ENCODE measurements at places on chromosomes 7 and 10.

DNA sequence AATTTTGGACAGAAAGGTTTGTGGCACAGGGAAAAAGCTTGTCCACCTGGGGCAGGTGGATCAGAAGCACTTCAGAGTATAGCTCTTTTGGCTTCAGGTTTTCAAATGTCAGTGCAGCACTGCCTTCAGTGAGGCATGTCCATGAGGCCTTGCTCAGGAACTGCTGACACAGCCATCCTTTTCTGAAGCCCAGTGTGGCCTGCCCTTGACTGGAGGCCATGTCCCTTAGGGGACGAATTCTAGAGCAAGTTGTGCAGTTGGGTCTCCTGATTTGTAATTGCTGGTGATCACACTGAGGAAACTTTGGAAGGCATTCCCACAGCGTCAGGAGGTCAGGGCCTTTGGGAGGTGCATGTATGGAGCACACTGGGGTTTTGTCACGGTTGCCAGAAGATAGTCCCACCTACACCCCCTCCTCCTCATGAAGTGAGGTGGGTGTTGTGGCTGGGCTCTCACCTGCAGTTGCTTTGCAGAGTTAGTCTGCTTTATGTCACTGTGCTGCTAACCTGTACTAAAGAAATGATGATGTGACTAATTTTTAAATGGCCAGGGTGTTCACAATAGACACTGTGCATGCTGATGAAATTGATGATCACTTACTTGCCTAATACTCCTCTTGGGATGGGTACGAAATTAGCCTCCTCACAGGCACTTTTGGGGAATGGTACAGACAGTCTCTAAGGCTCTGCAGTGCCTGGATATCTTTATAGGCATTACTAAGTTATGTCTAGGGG is 41.7 kb downstream of the OGDH start:
- no peak for DNase-seq

DNA sequence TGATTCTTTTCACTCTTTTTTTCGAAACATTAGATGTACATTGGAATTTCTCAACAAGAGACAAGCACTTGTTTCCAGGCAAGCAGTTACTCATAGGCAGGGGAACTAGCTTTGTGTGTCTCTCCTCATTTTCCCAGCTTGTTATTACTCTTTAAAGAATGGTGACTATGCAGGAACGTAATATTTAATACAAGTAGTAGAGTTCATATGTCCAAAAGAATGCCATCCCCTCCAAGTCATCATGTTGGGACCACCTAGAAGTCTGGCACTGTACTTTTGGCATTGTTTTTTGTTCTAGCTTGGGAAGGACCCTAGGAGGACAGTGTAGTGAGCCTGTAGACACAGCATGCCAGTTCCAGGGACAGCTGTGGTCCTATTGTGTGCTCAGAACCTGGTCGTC is 650.7 kb downstream of the INHBA start:
- no peak for DNase-seq

GRCh38 chr10:100826661-100826982 is 81.2 kb downstream of the PAX2 start:
- DNase-seq: no peak

DNA sequence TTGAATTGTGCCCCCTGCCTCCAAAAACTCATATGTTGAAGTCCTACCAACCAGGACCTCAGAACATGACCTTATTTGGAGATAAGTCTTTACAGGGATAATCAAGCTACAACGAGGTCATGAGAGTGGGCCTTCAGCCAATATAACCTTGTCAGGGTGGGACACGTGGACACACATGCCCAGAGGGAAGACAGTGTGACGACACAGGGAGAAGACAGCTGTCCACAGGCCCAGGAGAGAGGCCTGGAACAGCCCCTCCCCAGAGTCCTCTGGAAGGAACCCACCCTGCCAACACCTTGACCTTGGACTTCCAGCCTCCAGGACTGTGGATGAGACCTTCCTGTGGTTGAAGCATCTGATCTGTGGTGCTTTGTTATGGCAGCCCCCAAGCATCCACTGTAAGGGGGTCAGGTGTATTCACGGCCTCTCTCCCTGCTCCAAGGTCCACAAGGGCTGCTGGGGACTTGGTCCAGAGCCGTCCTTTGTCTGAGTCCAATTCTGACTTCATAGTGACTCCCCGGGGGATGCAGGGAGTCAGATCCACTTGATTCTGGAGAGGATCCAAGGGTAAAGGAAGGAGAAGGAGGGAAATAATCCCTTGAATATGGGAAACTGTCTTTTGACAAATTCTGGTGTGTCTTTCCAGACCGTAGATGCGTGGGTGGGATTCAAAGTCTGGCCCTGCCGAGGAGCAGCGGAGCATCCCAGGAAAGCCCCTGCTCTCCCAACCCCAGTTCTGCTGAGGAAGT is 7.0 kb downstream of the CALML3 start:
- no peak for DNase-seq

DNA sequence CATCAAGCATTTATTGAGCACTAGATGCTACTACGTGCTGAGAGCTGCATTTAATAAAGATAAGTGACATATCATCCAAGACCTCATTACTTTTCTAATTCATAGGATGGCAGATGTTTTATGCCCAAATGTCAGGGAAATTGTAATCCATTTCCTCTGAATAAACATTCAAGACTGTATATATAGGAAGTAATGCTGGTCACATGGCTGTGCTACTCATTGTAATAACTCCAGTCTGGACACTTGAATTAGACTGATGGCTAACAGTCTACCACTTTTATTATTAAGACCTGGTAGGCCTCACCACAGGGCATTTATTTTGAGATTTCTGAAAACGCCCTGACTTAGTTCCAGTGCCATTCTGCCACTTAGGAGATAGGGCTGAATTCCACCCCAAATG is 36.6 kb downstream of the PIK3AP1 start:
- DNase-seq: no peak

DNA sequence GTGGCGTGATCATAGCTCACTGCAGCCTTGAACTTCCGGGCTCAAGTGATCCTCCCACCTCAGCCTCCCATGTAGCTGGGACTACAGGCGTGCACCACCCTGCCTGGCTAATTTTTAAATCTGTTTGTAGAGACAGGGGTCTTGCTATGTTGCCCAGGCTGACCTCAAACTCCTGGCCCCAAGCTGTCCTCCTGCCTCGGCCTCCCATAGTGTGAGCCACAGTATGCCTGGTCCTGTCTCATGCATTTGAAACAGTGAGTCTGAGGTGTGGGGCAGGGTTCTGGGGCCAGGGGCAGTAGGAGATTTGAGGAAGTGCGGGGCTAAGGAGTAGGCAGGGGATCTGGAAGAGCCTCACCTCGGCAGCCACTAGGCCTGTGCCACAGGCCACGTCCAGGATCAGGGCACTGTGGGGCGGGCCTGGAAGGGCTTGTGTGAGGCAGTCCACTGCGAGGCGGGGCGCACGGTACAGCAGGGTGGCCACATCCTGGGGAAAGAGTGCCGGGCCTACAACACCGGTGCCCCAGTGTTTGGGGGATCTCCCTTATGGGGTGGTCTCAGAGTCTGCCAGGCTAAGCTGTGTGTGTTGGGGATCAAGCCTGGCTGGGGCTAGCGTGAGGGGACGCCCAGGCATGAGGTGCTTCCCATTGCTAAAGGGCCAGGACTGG is 1.5 kb downstream of the METTL27 start:
- DNase-seq: no peak

DNA sequence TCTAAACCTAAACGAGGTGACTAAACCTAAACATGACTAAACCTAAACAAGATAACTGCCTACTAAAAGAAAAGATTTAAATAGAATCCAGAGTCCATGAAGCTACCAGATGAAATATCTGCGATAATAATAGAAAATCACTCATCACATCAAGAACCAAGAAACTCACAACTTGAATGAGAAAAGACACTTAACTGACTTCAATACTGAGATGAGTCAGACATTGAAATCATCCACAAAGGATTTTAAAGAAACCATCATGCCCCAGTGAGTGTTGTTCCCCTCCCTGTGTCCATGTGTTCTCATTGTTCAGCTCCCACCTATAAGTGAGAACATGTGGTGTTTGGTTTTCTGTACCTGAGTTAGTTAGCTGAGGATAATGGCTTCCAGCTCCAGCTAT is 416.0 kb downstream of the CALN1 start:
- DNase-seq: no peak

- no peak for DNase-seq
Observed at GRCh38 chr7:30206491-30206890, 71.7 kb downstream of the MTURN start.

DNA sequence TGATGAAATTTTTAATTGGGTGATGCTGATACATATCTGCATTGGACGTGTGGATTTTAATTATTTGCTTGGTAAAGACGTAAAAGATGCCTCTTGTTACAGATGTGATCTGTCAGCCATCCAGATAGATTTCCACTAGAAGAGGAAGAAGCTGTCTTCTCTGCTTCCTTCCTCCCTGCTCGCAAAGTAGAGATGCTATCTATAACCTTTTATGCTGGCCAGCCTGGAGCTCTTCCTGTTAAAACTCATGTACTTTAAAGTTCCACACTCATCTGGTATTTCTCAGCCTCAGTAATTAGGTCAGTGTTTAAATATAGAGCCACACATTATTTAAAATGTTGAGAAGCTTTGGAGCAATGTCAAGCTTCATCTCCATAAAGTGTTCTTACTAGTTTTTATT is 51.2 kb upstream of the TMEM229A start:
- DNase-seq: peak; percentile 14

DNA sequence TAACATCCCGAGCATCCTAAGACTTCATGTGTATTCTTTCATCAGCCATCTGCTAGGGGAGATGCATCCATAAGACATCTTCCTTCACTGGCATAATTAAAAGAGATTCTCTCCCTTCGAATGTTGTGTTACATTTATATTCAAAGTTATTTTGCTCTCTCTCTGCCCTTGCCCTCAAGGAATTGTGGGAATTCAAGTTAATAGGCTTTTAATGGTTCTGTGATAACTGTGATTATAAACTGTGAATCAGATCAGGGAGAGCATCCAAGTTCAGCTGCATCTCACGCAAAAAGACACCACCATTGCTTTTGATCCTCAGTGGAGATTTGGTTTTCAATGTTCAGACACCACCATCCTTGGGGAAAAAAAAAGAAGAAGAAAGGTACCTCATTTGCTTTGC is 9.2 kb upstream of the TEX36 start:
- no peak for DNase-seq

DNA sequence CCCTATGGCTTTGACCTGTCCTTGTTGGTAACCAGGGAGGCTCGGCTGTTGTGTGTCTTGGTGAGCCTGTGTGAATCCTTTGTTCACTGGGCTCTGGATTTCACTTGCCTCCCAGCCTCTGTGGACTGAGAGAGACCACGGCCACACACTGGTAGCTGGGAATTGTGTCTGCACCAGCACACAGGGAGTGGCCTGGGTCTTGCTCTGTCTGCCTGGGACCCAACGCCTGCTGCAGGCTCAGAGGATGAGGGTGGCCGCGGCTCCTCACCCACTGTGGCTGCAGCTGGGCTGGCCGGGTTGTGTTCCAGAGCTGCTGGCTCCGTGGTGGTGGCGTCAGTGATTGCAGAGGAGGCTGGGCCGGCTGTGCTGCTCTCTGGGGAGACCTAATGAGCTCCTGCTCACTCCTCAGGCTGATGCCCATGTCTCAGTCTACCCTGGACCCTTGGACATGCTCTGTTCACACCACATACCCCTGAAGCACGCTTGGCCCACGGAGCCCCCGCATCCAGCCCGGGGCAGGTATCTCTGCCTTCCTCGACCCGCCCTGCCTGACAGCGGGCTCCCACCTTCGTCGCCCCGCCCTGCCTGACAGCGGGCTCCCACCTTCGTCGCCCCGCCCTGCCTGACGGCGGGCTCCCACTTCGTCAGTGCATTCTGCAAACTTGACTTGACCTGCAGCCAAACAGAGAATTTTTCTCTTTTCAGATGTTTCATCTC is 328.5 kb downstream of the ADARB2 start:
- no peak for DNase-seq

- DNase-seq: no peak
Observed at GRCh38 chr10:84590327-84591193, 262.2 kb downstream of the CCSER2 start.

DNA sequence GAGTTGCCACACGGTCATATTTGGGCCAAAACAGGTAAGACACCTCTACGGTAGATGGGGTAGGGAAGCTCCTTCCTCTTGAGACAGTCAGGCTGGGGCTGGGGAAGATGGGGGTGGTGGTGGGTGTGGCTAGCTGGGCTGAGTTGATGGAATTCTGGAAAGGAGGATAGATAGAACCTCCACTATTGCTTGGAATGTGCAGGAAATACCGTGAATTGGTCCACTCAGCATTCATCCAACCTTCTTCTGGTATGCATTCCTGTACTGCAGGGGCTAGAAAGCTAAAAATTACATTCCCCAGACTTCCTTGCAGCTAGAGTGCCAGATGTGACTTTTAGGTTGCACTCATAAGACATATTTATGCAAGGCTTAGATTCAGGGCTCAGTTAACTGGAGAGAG is 24.8 kb downstream of the TLX1 start:
- no peak for DNase-seq

GRCh38 chr7:28102797-28103196 is 77.8 kb downstream of the JAZF1 start:
- DNase-seq: peak; percentile 5

GRCh38 chr7:4244041-4244440 is 438.1 kb upstream of the FOXK1 start:
- no peak for DNase-seq

- DNase-seq: no peak
Observed at GRCh38 chr7:98797150-98797549, 72.7 kb downstream of the TMEM130 start.

DNA sequence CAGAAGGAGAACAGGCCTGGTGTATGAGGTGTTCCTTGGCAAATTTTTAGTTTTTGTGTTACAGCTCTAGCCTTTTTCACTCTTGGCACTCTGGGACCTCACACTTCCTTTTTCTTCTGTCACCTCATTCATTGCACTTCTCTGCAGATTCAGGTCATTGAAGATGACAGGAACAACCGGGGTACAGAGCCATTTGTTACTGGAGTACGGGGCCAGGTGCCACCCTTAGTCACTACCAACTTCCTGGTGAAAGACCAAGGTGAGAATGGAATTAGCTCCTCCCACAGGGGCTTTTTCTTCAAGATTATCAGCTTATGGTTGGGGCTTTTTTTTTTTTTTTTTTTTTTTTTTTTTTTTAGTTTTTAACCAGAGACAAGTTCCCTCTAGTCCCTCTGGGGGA is 18.5 kb upstream of the CHCHD1 start:
- DNase-seq: no peak
